ENCODE measurements at places on chromosomes 2 and 18.

DNA sequence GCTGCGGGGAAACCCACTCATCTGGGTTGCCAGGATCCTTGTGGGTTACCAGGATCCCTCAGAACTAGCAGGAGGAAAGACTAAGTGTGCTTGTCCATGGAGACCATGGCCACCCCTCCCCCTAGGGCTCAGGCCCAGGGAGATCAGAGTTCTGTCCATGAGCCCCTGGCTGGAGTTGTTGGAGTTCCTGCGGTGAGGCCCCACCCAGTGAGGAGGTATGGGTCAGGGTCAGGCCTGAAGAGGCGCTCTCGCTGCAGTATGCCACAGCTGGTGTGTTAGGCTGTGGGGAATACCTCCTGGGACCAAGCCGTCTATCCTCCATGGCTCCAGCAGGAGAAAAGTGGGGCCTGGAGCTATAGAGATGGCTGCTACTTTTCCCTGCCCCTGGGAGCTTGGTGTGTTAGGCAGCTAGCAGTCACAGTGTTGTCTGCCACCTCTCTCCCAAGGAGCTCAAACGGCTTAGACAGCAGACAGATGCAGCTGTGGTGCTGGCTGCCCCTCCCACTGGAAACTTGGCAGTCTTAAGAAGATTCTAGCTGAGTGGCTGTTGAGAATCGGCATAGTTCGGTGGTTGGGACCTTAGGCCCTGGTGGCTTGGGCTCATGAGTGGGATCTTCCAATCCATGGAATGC is 240.3 kb upstream of the CELF4 start:
- DNase-seq = no peak

DNA sequence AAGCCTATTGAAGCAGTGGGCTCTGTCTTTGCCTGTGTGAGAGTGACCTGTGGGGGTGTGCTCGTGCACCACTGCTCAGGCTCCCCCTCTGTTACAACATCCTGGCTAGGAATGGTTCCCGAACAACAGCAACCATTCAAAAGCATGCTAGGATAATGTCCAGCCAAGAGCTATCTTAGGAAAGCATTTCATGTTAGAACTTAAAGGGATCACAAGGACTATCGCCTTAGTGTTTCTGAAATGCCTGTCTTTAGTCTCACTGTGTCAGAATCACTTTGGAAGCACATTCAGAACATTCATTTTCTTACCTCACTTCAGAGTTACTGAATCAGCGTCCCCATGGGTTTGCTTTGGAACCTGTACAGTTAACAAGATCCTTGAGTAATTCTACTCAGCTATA is 134.9 kb upstream of the DSEL start:
- no peak for DNase-seq

GRCh38 chr18:23087352-23087751 is 47.9 kb upstream of the CABLES1 start:
- DNase-seq = no peak

- DNase-seq = no peak
Measured at GRCh38 chr2:14540015-14540414, 92.5 kb upstream of the LRATD1 start.

DNA sequence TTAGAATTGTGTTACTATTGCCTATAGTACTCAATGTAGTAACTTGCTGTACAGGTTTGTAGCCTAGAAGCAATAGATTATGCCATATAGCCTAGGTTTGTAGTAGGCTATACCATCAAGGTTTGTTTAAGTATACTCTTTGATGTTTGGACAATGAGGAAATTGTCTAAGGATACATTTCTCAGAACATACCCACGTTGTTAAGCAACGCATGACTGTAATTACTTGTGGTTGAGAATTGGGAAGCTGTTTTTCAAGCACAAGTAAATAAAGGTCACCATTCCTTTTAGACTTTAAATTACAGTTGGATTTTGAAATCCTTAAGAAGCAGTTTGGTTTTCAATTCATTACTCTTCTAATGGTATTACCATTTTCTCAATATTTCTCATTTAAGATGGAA is 89.8 kb upstream of the KCNH7 start:
- DNase-seq = no peak

Measured in stimulated activated CD4-positive, alpha-beta T cell treated with anti-CD3 and anti-CD28 coated beads, Interleukin-15, amount 100 ng/mL, for 1 hour (primary cell).